ENCODE measurements at places on chromosomes 11 and 22. TPM values are rescaled to one million over a fixed set of nuclear protein-coding genes. Genes with fewer than 3 reads are reported as not detected.

GRCh38 chr11:78217650-78218541 lies 29.2 kb downstream of the USP35 start:
- no peak for DNase-seq

DNA sequence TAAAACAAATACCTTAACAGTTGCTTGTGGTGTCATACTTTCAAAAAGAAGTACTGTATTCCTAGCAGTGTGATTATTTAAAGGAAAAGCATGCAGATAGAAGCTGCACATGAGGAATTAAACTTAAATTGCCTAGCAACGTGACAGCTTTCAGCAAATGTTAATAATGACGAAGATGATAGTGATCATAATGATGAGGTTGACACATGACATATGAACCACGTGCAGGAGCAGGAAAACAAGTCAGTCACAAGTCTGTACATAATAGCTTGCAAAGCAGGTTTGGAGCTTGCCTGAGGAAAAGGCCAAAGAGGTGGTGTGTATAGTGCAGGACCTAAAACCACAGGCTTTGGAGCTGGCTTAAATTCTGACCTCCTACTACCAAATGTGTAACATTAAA lies 30.6 kb upstream of the PIK3C2A start:
- DNase-seq: no peak

- no peak for DNase-seq
These were observed at the start of gene LSP1 for GRCh38 chr11:1852877-1853276. Gene LSP1 (plus strand): TSS chr11:1853084. CDS start chr11:1853145, 61 bp downstream.

DNA sequence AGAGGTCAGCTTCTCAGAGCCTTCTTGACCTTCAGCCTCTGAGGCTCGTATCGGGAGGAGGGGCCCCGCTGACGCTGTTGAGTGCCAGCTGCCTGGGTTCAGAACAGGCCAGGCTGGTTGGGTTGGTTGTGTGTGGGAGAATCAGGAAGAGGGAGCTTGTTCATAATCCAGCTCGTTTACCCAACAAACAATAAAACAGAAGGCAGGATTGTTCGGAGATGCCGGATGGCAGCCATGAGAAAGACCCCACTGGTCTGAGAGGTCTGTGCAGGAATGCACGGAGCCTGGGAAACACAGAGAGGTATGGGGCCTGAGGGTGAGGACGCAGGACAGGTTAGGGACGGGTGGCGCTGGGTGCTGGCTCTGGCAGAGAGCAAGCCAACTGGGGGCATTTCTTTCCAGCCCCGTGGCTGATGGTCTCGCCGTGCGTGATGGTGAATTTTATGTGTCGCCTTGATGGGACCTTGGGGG lies 31.6 kb upstream of the SHANK2 start:
- DNase-seq: no peak

GRCh38 chr11:111604392-111605009 lies 2.3 kb downstream of the SIK2 start:
- DNase-seq: no peak

DNA sequence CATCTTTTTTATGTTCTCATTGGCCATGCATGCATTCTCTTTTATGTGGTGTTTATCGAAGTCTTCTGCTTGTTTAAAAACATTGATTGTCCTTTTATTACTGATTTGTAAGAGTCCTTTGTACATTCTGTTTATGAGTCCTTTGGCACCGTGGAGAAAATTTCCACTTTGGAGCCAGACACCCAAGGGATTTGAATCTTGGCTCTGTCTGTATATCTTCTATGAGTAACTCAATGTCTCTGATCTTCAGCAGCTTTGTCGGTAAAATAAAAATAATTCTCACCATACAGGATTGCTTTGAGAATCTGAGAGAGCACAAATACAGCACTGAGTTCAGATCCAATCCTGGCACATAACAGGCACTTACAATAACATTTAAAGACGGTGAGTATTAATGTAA lies 12.8 kb upstream of the SORL1 start:
- no peak for DNase-seq

- DNase-seq: no peak
These were observed 950.9 kb upstream of the CHORDC1 start for GRCh38 chr11:91173701-91174100.

GRCh38 chr11:117823294-117823945 lies 1.1 kb downstream of the FXYD2 start:
- no peak for DNase-seq

DNA sequence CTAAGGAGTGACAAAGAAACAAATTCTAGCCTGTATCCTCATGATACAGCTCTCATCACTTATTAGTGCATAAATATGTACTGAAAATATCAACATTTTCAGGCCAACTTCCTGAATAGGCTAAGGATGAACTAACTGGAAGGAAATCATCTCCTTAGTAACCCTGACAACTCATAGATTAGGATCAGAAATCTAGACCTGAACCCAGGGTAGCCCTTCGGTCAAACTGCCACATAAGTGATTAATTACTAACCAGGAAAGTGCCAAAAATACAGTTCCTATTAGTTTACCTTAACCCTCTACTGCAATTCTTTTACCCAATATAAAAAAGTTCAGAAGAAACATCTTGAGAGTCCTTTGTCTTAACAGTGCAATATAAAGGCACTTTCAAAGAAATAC lies 40.0 kb downstream of the AMBRA1 start:
- DNase-seq: no peak

MYOD1 gene
- total RNA-seq: 20.6 TPM

TEX54 gene
- total RNA-seq: not detected

GLB1L2 gene
- 0.33 TPM for total RNA-seq
